ENCODE measurements at places on chromosomes 3 and 15. TPM values are rescaled to one million over a fixed set of nuclear protein-coding genes. Genes with fewer than 3 reads are reported as not detected.

The CERS3 gene
- not detected for total RNA-seq

The PHLDB2 gene
- 25.2 TPM for total RNA-seq

The SERPINI2 gene
- not detected for total RNA-seq

The LACTB gene
- total RNA-seq: 15.8 TPM

The GOLGA6L7 gene
- not detected for total RNA-seq

The SAMD7 gene
- not detected for total RNA-seq

The OR5K2 gene
- total RNA-seq: not detected

The AGTR1 gene
- 0.30 TPM for total RNA-seq

The LRTM1 gene
- total RNA-seq: not detected

The PML gene
- 14.8 TPM for total RNA-seq

The NEK11 gene
- 4.0 TPM for total RNA-seq

The ACVR2B gene
- 3.0 TPM for total RNA-seq

The EEF1AKMT4 gene
- total RNA-seq: 12.7 TPM

The ATP11B gene
- total RNA-seq: 10.2 TPM

The GXYLT2 gene
- 1.5 TPM for total RNA-seq

The CHRFAM7A gene
- 6.7 TPM for total RNA-seq

The TTBK2 gene
- total RNA-seq: 1.9 TPM

The PP2D1 gene
- total RNA-seq: not detected

The SCN11A gene
- not detected for total RNA-seq

The APOD gene
- 0.82 TPM for total RNA-seq

The WDR72 gene
- 7.0 TPM for total RNA-seq

The FES gene
- total RNA-seq: 0.88 TPM

The LCMT2 gene
- total RNA-seq: 6.6 TPM

The AHSG gene
- not detected for total RNA-seq

The GABRR3 gene
- total RNA-seq: not detected

The ANKUB1 gene
- total RNA-seq: not detected

The CCDC191 gene
- 1.7 TPM for total RNA-seq

The PDZRN3 gene
- not detected for total RNA-seq

The CCDC39 gene
- total RNA-seq: not detected

The KPNA4 gene
- 32.8 TPM for total RNA-seq

The ZBTB47 gene
- 6.3 TPM for total RNA-seq

The CD86 gene
- total RNA-seq: not detected

The SLC49A4 gene
- total RNA-seq: 16.4 TPM

The PFKFB4 gene
- 15.7 TPM for total RNA-seq

The NOX5 gene
- total RNA-seq: 0.30 TPM

The FOXL2 gene
- total RNA-seq: 5.7 TPM

The FETUB gene
- 0.26 TPM for total RNA-seq

The C3orf22 gene
- not detected for total RNA-seq

The PPP2R3A gene
- total RNA-seq: 4.5 TPM

The HEXA gene
- total RNA-seq: 144 TPM

The IQCF5 gene
- not detected for total RNA-seq

The ALDH1L1 gene
- total RNA-seq: 0.11 TPM

The EBLN2 gene
- 0.25 TPM for total RNA-seq

The COL6A5 gene
- not detected for total RNA-seq

The NMNAT3 gene
- total RNA-seq: 2.4 TPM

The C3orf49 gene
- total RNA-seq: not detected

The ZNF385D gene
- total RNA-seq: not detected

The DGKG gene
- total RNA-seq: 12.1 TPM

The TUSC7 gene
- total RNA-seq: not detected

The ZPLD1 gene
- 0.08 TPM for total RNA-seq
